ENCODE measurements at places on chromosomes 11 and 22. TPM values are rescaled to one million over a fixed set of nuclear protein-coding genes. Genes with fewer than 3 reads are reported as not detected.

DNA sequence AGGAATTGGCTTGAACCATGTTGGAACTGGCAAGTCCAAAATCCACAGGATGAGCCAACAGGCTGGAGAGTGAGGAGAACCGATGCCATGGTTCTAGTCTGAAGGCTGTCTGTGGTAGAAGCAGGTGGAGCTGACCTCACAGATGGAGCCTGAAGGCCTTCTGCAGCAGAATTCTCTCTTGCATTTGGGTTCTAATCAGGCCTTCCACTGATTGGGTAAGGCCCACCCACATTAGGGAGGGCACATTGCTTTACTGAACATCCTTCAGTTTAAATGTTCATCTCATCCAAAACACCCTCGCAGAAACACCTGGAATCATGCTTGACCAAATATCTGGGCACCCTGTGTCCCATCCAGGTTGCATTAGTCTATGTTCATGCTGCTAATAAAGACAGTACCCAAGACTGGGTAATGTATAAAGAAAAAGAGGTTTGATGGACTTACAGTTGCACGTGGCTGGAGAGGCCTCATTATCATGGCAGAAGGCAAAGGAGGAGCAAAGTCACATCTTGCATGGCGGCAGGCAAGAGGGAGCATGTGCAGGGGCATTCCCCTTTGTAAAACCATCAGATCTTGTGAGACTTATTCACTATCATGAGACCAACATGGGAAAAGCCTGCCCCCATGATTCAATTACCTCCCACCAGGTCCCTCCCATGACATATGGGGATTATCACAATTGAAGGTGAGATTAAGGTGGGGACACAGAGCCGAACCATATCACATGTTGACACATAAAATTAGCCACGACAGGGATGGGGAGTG is 15.9 kb downstream of the SMIM38 start:
- H3K27me3 ChIP-seq, result no peaks in the 10 kb centered on the region
- H3K36me3 ChIP-seq, result no peaks in the 10 kb centered on the region
- H3K27ac ChIP-seq, result no peak overlapping the region

DNA sequence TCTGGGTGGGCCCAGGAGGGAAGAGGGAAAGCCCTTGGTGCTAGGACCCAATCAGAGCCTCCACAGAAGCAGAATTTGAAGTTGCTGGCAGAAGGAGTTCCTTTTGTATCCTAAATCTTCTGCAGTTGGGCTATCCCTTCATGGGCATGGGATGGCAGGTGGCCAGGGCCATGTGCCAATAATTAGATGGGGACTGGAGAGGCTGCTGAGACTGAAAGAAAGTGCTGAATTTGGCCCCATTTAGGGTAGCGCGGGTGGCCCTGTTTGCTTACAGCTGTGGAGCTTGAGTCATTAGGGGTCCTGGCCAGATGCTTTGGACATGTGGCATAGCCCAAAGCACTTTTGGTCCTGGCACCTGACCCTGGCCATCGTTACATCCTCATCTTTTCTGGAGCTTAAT is 27.1 kb downstream of the PARVA start:
- no peak overlapping the region for H3K27ac ChIP-seq
- H3K36me3 ChIP-seq, result no peaks in the 10 kb centered on the region
- DNase-seq, result no peak
- H3K4me1 ChIP-seq, result peaks cover 14% of the 10 kb centered on the region
- no peaks in the 10 kb centered on the region for H3K27me3 ChIP-seq
- no peak overlapping the region for H3K4me3 ChIP-seq

GRCh38 chr11:8047382-8047781 is 33.6 kb upstream of the TUB start:
- no peak overlapping the region for H3K4me3 ChIP-seq

- no peak for DNase-seq
- H3K4me3 ChIP-seq, result no peak overlapping the region
- no peaks in the 10 kb centered on the region for H3K4me1 ChIP-seq
- H3K27ac ChIP-seq, result no peak overlapping the region
- peaks cover 2% of the 10 kb centered on the region for H3K27me3 ChIP-seq
- H3K36me3 ChIP-seq, result no peaks in the 10 kb centered on the region
Measured at GRCh38 chr11:35605706-35606105, 12.6 kb upstream of the FJX1 start.

Gene TMEM225
- not detected for total RNA-seq

Gene VSIG10L2
- not detected for total RNA-seq
